ENCODE measurements at places on chromosomes 4 and X.

DNA sequence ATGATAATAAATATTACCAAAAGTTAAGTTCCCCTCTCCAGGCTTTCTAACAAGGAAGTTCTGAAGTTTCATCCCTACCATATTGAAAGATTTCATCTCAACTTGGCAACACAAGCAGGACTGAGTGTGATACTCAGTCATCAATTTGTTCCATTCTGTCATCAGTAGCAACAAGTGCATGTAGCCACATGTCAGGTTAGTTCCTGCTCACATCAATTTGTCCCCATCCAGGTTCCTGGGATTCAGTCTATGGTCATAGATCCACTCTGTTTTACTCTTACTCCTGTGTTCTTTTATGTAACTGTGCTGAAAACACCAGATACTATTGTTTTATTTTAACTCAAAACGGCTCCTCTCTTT is 22.2 kb downstream of the SMPX start:
- DNase-seq, result no peak

DNA sequence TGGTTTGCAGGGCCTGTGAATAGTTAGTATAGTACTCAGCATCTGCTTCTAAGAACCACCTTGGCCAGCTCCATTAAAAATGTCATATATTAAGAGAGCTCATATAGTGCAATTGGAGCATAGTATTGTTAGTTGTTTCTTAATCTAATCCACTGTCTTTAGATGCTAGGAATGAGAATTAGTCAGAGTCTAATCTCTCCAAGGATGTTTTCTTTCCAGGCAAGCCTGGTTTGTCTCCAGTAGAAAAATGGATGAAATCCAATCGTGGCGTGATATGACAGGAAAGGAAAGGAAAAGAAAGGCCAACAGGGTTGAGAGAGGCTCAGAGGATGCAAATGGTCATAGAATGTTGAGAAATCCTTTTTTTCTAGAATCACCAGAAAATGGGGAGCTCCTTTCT is 15.0 kb upstream of the TMEM164 start:
- no peak for DNase-seq

GRCh38 chr4:138225477-138225876 is 16.7 kb downstream of the SLC7A11 start:
- no peak for DNase-seq

DNA sequence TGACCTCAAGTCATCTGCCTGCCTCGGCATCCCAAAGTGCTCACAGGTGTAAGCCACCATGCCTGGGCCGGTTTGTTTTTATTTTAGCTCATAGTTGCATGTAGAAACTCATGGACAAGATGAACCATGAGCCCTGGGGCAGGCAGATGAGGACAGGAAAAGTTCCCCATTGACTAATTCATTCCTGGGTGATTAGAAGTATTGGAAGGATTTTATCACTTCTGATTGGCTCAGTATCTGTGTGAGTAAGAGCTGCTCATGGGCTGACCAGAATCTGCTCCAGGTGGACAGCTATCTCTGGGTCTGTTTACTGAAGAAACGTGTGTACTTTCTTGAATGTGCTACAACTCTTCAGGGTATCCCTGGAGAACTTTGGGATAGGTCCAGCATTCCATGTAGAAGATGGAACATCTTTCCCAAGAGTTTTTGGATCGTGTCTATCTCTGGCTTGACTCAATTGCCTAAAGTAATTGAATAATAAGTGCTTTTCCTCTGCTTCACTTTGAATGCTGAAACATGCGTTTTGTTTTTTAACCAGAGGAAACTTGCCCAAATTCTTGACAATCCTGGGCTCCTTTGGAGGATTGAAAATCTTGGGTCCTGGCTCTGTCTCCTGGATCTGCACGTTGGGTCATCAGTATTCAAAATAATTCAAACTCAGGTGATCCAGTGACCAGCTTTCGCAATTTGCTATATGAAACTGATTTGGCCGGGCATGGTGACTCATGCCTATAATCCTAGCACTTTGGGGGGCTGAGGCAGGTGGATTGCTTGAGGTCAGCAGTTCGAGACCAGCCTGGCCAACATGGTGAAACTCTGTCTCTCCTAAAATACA is 88.6 kb upstream of the DHRSX start:
- no peak for DNase-seq

Measured in stimulated activated CD4-positive, alpha-beta T cell treated with anti-CD3 and anti-CD28 coated beads, TNF-alpha, amount 100 ng/mL, for 1 hour (primary cell).